Stimulated activated CD8-positive, alpha-beta memory T cell treated with anti-CD3 and anti-CD28 coated beads, Interleukin-2, amount 100 ng/mL, for 48 hours (primary cell): ENCODE measurements at places on chromosomes 7 and 10.

DNA sequence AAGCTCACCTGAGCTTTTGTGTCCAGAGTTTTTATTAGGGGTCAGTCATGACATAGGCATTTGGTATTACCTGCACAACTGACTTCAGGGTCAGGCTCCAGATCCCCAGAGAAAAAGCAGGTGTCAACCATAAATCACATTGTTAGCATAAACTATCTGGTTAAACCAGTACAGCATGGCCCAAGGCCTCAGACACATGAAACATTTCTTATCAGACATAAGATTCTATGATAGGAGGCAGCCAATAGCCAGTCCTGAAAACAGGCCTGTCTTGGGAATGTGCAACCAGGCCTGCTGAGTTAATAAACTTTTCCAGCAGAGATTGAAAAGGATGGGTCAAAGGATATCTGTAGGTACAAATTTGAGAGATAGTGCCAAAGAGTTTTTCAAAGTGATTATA, 116.1 kb downstream of the TPST1 start:
- DNase-seq = no peak

- no peak for DNase-seq
Measured at GRCh38 chr10:112247791-112248190, 35.4 kb upstream of the TECTB start.

DNA sequence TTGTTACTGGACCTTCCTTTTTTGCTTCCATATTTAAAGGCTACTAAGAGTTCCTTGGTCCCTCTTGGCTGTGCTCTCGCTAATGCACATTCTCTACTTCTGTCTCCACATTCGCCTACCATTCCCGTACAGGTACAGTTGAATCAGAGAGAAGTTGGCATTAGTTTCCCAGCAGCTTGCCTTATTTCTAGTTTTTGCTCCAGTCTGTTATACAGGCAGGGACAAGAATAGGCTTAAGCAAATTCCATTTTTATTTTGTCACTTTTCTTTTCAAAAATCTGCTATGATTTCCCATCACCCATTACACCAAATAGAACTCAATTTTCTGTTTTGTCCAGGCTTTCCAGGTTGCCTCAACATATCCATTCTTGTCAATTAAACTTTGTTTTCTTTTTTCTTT, 29.9 kb downstream of the DYNC1I1 start:
- DNase-seq = no peak

GRCh38 chr10:725786-726185, 36.3 kb upstream of the DIP2C start:
- DNase-seq = no peak

DNA sequence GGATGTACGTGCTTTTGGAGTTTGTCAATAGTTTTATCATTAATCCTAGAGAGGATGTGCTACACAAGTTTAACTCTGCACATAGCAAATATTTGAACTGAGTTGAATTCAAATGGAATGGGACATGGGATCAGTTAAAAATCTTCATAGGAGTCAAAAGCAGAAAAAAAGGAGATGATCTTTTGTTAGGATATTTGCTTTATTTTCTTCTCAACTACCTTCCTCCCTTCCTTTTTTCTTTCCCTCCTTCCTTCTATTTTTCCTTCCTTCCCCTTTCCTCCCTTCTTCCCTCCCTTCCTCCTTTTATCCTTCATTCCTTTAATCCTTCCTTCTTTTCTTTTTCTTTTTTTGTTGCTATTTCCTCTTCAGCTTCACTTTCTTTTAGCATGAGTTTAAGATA, 6.6 kb downstream of the PTPRZ1 start:
- no peak for DNase-seq

GRCh38 chr7:54188843-54189242, 353.3 kb upstream of the VSTM2A start:
- no peak for DNase-seq

GRCh38 chr7:148537435-148537834, 53.1 kb upstream of the C7orf33 start:
- DNase-seq = no peak

DNA sequence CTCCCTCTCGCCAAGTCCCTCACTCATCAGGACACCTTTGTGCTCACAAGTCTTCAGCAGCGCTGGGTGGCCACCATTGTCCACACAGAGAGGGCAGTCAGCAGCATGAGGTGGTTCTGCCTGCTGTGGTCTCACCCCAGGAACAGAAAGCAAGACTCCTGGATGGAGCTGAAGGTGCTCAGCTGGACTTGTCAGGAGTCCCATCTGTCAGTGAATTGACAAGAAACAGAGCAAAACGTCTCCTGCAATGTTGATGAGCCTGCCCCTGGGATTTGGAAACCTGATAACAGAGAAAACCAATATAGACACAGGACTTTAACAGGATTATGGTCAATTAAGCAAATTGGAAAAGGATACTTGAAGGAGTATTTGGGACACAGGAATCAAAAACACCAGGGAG, 122.2 kb upstream of the PRSS58 start:
- no peak for DNase-seq

GRCh38 chr7:41203542-41203941, 499.3 kb downstream of the INHBA start:
- DNase-seq = no peak

DNA sequence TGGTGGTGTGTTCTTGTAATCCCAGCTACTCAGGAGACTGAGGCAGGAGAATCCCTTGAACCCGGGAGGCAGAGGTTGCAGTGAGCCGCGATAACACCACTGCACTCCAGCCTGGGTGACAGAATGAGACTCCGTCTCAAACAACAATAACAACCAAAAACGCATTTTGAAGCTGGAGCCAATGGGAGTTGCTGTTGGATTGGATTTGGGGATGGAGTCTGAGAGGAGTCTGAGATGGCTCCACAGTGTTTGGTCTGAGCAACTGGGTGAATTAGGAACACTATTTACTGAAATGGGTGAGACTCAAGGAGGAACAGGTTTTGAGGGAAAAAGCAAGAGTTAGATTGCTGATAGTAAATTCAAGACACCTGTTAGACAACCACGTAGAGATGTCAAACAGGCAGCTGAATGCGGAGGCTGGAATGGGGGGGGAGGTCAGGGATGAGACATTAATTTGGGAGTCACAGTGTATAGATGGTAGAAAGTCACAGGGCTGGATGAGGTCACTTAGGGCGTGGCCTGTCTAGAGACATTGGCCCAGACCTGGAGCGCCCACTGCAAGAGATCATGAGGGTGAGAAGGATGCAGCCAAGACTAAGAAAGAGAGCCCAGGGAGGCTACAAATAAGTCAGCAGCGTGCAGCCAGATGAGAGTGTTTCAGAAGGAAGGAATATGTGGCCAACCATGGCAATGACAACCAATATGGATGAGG, 56.4 kb downstream of the CYCS start:
- DNase-seq = no peak

DNA sequence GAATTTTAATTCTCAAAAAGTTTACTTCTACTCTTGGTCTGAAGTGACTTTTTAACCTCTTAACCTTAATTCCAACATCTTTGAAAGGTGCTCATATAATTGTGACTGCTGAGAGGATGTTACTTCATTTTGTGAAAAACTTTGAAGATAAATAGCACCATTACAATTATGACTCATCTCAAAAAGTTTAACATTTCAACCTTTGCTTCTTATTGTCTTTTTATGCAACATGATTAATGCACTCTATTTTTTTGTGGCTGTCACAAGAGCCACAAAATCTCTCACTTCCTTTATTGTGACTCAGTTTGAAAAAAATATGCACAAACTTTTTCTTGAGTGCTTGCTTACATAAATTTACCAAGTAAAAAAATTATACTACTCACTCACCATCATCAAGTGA, 383.1 kb downstream of the LRRTM3 start:
- DNase-seq = no peak

GRCh38 chr7:71354716-71355115, 222.8 kb downstream of the GALNT17 start:
- no peak for DNase-seq

GRCh38 chr7:140053812-140054539, 8.8 kb downstream of the PARP12 start:
- no peak for DNase-seq

GRCh38 chr10:50824782-50825181, 60.6 kb downstream of the A1CF start:
- no peak for DNase-seq

DNA sequence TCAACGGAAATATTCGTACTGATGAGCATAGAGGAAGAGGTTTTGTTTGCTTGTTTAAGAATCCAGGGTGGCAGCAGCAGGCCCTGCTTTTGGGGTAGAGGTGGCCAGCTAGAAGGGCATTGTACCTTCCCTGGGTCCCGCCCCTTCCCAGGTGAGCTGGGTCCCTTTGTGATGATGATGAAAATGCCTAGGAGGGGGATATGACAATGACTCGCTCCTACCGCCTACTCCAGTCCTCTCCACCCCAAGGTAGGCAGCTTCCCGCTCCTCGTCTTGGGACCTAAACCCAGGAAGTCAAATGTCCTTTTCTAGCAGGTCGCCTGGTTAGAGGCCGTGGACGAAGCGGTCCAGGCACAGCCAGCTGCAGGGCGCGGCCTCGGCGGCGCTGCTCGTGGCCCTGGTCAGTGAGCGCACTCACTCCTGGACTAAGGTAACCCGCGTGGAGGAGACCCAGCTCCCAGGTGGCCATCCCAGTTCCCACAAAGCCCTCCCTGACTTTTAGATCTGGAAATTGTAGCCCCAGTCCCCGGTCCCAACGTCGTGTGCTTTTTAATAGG, 141.4 kb downstream of the LSMEM1 start:
- no peak for DNase-seq

GRCh38 chr7:48671656-48672055, 252.7 kb upstream of the CDC14C start:
- DNase-seq = no peak

DNA sequence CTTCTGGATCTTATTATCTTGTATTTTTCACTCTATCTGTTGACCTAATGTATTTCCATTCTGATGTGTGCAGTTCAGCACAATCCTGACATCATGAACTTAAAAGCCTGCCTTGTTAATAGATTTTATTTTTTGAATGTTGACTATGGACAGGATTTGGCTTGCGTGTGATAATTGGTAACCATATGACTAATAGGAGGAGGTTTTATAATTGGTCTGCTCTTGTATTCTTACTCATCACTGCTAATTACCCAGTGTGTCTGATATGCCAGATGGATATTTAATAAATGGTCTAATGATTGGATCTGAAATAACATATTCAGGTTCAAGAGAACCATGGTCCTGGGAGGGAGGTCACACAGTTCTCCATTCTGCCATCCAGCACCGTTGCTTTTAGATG, 45.9 kb downstream of the MTURN start:
- DNase-seq = no peak

DNA sequence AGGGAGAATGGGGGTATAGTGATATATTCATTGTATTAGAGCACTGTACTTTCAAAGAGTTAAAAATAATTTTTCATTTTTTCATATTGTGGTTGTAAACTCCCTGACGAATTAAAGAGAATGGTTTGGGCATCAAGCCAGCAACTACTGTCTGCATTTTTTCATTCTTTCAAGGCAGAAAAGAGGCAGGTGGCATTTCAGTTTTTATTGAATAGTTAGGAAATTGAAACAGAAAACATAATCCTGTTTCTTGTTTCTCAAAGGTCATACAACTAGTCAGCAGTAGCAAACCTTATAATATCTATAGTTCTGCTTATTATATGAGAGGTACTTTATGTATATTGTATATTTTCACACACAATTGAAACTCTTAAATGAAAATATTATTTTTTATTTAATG, 303.9 kb upstream of the KCND2 start:
- no peak for DNase-seq

DNA sequence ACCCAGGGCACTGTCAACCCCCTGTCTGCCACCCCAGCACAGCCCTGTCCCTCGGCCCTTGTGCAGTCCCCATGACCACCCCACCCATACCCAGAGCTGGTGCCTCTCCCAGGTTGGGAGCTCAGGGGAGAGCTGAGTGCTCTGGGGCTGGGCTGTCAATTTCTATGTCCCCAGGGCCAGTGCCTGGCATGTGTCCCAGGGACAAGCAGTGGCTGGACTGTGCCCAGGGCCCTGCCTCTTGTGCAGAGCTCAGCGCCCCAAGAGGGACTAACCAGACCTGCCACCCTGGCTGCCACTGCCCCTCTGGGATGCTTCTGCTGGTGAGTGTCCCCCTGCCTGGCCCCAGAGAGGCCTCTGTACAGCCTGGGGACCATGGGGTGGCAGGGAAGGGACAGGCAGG, 29.0 kb upstream of the ZNF862 start:
- DNase-seq = no peak

- no peak for DNase-seq
Measured at GRCh38 chr10:75620356-75620755, 188.9 kb downstream of the LRMDA start.
